ENCODE measurements at places on chromosomes 7 and 10.

GRCh38 chr7:105278973-105279687 lies 109.6 kb downstream of the SRPK2 start:
- DNase-seq, result no peak

DNA sequence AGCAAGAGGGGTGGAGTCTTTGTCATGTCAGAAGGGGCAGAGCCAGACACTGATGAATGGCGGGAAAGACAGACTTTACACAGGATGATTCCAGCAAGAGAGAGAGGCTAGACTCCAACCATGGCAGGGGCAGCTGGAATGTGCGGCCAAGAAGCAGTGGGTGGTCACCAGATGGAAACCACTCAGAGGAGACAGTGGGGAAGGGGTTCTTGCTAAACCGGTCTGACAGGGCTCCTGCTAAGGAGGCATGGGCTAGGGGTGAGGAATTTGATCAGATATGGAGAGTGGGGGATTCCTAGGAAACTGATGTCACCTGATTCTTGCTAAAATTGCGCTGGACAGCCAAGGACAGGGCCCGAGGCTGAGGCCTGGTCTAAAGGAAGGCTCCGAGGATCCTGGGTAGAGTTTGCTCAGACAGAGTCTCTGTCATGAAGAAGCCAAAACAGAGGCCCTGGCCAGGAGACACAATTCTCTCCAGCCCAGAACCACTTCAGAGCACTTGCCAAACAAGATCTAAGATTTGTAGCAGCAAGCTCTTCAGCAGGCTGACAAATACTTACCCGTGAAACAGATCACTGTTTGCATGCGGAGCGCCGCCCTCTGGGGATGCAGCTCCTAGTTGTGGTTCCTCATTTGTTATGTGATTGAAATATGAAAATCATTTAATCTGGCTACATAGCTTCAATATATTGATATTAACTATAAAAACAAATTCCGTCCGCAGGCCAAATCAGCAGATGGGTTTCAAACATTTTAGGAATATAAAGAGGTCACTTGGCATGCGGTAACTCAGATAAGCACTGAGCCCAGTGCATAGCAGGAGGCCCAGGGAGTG lies 377.0 kb downstream of the TCERG1L start:
- no peak for DNase-seq

DNA sequence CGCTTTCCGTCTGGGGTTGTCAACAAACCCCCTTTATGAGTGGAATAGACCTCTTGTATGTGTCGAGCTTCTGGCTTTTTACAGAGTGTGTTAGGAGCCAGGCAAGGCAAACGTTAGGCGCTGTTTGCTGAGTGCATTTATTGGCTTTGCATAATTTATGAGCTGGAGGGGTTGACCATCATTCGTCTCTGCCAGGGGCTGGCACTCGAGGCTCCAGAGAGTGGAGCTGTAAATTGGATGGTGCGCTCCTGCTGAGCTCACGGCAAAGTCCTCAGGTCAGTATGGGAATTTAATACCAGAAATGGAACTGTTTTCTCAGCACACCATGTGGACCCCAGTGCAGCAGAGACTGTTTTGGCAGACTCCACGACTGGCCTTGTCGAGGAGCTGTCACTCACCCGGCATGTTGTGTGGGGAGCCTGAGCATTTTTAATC lies 699.4 kb upstream of the GALNT17 start:
- no peak for DNase-seq

GRCh38 chr7:66283003-66283920 lies 78.1 kb downstream of the TPST1 start:
- DNase-seq, result no peak

DNA sequence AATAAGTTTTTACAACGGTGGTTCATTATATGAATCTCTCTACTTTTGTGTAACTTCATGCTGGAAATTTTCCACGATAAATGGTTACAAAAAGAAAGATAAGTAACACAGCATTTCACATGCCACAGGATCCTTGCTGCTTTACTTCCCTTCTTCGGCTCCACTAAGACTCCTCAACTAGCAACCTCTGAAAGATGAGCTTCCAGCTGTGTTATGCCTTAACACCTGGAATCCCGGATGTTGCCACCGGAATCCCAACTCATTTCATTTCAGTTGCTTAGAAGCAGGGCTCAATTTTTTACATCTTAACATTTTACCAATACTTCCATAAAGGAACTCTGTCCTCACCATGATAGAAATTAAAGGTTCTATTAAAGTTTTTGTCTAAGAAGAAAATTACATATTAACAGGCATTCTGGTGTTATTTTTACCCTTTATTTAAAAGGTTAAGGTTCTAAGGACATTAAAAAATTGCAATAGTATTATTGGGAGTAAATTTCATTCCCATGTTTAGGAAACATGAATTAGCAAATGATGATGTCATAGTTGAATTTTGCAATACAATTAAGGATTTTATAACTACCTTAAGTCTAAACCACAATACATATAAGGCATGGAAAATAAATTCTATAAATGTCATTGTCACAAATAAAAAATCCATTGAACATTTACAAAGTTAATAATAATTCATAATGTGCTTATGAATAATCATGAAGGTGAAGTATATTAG lies 57.1 kb upstream of the IL6 start:
- no peak for DNase-seq

GRCh38 chr7:158061884-158062656 lies 525.6 kb downstream of the PTPRN2 start:
- no peak for DNase-seq

All from stimulated activated naive CD4-positive, alpha-beta T cell (primary cell).